ENCODE measurements at places on chromosomes 6 and 20.
A peak's percentile ranks its signal among the peaks of the same experiment; 100 is the strongest.

- DNase-seq = no peak
- no peak overlapping the region for H3K4me3 ChIP-seq
- H3K36me3 ChIP-seq = no peaks in the 10 kb centered on the region
- no peaks in the 10 kb centered on the region for H3K27me3 ChIP-seq
- no peak overlapping the region for H3K27ac ChIP-seq
- H3K4me1 ChIP-seq = no peaks in the 10 kb centered on the region
Measured at GRCh38 chr20:21812379-21812778, 106.9 kb downstream of the PAX1 start.

DNA sequence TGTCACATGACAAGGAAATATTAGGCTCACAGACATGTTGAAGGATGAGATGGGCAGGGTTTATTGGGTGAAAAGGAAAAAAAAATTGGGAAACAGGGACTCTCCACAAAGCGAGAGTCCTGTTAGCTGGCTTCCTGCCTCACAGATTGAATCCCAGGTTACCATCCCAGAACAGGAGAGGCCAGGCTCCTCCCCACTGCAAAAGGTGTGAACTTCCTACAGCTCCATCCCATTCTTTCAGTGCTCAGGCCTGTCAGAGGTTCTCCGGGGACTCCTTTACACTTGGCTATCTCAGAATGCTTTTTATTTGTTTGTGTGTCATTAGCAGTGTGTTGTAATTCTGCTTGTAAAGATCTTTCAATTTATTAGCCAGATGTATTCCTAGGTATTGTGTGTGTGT, 115.1 kb downstream of the ADTRP start:
- H3K36me3 ChIP-seq = no peaks in the 10 kb centered on the region
- H3K27ac ChIP-seq = no peak overlapping the region
- no peak for DNase-seq
- H3K4me1 ChIP-seq = no peaks in the 10 kb centered on the region

GRCh38 chr6:25927756-25928216, 2.7 kb downstream of the SLC17A2 start:
- no peaks in the 10 kb centered on the region for H3K36me3 ChIP-seq
- H3K27me3 ChIP-seq = no peaks in the 10 kb centered on the region
- H3K27ac ChIP-seq = no peak overlapping the region
- no peaks in the 10 kb centered on the region for H3K4me1 ChIP-seq
- no peak overlapping the region for H3K4me3 ChIP-seq
- DNase-seq = no peak

GRCh38 chr6:131999545-132000146, 48.5 kb upstream of the CCN2 start:
- H3K27me3 ChIP-seq = no peaks in the 10 kb centered on the region
- H3K4me1 ChIP-seq = no peaks in the 10 kb centered on the region
- H3K4me3 ChIP-seq = no peak overlapping the region

DNA sequence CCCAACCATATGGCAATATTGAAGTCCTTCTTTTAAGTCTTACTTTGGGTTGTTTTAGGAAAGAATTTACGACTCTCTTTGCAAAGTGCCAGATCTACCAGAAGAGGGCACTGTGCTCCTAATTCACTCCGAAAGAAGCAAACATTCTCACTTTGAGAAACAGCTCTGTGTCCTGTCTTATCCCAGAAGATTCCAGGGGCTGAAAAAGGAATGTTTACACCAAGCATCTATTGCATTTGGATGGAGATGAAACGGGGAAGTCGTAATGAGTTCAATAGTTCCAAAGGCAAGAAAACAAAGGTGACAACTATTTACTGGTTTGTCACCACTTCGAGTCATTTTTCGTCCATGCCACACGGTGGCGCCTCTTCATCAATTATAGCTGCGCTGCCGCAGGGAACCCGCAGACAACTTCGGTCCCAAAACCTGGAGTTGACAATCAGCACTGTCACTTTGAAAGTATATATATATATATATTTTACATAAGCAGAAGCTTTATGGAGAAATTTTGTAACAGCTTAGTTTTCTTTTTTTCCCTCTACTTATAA, 121.6 kb downstream of the MOXD1 start:
- H3K36me3 ChIP-seq = no peaks in the 10 kb centered on the region
- H3K27ac ChIP-seq = no peak overlapping the region
- H3K4me1 ChIP-seq = no peaks in the 10 kb centered on the region
- peak; percentile 75 for DNase-seq
- no peaks in the 10 kb centered on the region for H3K27me3 ChIP-seq
- H3K4me3 ChIP-seq = peak overlapping the region; percentile 77

GRCh38 chr6:97449444-97449966, 166.5 kb upstream of the MMS22L start:
- no peak for DNase-seq
- H3K4me3 ChIP-seq = no peak overlapping the region
- H3K4me1 ChIP-seq = no peaks in the 10 kb centered on the region
- no peak overlapping the region for H3K27ac ChIP-seq
- H3K36me3 ChIP-seq = no peaks in the 10 kb centered on the region
- no peaks in the 10 kb centered on the region for H3K27me3 ChIP-seq

- H3K4me1 ChIP-seq = no peaks in the 10 kb centered on the region
- no peak overlapping the region for H3K27ac ChIP-seq
- H3K4me3 ChIP-seq = no peak overlapping the region
- H3K36me3 ChIP-seq = no peaks in the 10 kb centered on the region
- no peaks in the 10 kb centered on the region for H3K27me3 ChIP-seq
Measured at GRCh38 chr6:116411284-116411623, 40.5 kb downstream of the DSE start.

DNA sequence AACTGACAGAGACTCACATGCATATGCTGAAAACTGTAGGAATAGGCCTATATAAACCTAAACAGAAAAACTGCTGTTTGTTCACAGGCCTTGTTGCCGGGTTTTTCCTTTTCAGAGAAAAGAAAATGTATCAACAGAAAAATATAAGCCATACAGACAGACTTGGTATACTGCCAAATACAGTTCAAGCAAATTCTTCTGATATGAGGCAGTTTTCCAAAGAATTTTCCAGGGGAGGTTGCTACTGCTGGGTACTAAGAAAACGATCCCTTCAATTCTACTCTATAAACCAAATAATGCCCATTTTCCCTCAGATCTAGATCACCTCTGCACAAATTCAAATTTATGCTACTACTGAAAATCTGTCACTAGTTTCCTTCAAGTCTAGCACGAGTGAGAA, 59.4 kb downstream of the ME1 start:
- no peak overlapping the region for H3K27ac ChIP-seq
- H3K4me1 ChIP-seq = no peaks in the 10 kb centered on the region

DNA sequence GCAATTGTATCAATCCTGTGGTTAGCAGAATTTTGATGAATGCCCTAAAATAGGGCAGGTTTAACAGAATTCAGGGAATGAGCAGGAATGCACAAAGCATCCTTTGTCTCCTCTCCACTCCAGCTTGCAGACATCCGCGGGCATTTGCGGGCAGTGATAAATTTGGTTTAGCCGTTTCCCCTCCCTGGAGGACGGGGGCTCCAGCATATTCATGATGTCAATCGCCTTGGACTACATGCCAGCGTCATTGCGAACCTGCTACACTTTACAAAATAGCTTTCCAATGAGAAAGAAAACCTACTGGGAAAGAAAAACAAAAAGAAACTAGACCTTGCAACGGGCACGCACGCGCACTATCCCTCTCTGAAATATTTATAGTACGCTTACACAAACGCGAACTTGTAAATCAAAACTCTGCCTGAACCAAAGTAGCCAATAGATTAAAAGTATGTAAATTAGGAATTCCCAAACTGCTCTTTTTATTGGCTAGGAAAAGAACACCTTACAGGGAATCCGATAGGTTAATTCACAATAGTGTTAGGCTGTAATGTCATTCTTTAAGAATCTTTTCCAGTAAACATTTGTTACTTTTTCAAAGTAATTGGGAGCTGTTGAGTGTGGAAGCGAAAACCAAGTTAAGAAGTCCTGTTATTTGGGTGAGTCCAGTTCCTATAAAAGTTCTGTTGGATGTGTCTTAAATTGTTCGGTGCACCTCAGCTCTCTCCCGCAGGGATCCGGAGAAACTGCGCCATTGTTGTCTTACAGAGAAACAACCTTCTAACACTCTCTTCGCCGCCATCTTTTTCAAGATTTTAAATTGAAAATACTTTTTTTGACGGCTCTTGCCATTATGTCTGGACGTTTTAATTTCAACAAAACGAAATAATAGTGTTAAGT, 136.7 kb downstream of the HFE start:
- peak overlapping the region; percentile 82 for H3K4me3 ChIP-seq
- H3K27ac ChIP-seq = peak overlapping the region; percentile 69
- H3K36me3 ChIP-seq = no peaks in the 10 kb centered on the region
- no peaks in the 10 kb centered on the region for H3K27me3 ChIP-seq
- DNase-seq = peak; percentile 74

DNA sequence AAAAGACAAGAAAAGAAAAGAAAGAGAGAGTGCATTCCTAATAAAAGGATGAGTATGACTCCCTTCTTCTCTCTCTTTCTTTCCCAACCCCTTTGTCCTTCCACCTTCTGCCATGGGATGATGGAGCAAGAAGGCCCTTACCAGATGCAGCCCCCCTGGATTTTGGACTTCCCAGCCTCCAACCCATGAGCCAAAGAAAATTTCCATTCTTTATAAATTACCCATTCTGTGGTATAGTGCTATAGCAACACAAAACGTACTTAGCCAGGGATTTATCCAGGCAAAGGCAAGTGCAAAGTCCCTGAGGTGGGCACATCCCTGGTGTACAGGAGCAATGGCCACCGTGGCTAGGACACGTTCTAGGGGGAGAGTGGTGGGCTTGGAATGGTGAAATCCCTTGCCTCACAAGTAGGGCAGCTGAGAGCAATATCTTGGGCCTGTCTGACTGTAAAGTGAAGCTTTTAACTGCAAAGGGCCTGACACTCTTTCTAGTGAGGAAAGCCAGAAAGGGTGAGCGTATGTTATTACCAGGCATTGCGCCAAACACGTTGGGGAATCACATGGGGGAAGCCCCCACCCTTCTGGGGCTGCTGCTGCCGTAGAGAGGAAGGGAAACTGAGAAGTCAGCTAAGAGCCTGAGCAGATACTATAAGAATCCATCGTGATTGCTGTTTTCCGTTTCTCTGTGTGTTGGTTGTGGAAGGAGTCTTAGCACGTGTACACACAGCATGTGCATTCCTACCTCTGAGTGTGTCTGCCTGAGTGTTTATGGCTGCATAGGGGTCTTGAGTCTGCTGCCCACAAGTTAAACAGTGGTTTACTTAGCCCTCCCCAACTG, 50.7 kb upstream of the SIRPA start:
- no peaks in the 10 kb centered on the region for H3K27me3 ChIP-seq
- H3K36me3 ChIP-seq = no peaks in the 10 kb centered on the region
- no peaks in the 10 kb centered on the region for H3K4me1 ChIP-seq
- no peak for DNase-seq
- no peak overlapping the region for H3K27ac ChIP-seq

GRCh38 chr6:158399040-158399700, 86.9 kb downstream of the TULP4 start:
- no peak overlapping the region for H3K27ac ChIP-seq
- no peak overlapping the region for H3K4me3 ChIP-seq
- DNase-seq = no peak
- no peaks in the 10 kb centered on the region for H3K4me1 ChIP-seq
- no peaks in the 10 kb centered on the region for H3K27me3 ChIP-seq

- no peak for DNase-seq
- H3K4me3 ChIP-seq = no peak overlapping the region
- no peaks in the 10 kb centered on the region for H3K27me3 ChIP-seq
- no peak overlapping the region for H3K27ac ChIP-seq
Measured at GRCh38 chr6:169783401-169783800, 32.0 kb downstream of the ERMARD start.

DNA sequence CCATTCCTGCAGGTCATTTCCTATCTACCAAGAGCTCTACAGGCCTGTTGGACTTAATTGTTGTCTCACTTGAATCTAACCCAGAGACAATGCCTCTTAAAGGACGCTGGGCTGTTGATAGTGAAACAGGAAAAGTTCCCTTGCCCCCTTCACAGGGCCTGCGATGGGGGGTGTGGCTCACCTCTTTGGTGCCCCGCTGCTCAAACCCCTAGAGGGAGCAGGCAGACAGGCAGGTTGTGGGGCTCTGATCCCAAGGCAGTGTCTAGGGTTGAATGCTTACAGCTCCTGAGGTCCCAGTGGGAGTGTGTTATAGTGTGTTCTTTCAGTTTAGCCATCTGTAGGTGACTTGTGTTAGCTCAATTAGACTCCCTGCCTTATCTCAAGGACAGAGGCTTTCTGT, 68.0 kb downstream of the OTOR start:
- no peaks in the 10 kb centered on the region for H3K36me3 ChIP-seq
- no peak for DNase-seq
- no peak overlapping the region for H3K27ac ChIP-seq
- H3K4me1 ChIP-seq = no peaks in the 10 kb centered on the region
- no peak overlapping the region for H3K4me3 ChIP-seq
- no peaks in the 10 kb centered on the region for H3K27me3 ChIP-seq

DNA sequence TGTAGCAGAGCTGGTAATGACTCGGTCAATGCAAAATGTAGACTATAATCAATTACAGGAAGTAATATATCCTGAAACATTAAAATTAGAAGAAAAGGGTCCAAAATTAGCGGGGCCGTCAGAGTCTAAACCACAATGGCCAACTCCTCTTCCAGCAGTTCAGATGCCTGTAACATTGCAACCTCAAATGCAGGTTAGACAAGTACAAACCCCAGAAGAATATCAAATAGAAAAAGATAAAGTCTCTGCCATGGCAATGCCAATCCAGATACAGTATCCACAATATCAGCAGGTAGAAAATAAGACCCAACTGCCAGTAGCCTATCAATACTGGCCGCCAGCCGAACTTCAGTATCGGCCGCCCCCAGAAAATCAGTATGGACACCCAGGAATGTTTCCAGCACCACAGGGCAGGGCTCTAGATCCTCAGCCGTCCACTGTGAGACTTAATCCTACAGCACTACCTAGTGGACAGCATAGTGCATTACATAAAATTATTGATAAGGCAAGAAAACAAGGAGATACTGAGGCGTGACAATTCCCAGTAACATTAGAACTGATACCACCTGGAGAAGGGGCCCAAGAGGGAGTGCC, 158.4 kb downstream of the GPX5 start:
- peak; percentile 52 for DNase-seq
- no peaks in the 10 kb centered on the region for H3K36me3 ChIP-seq
- H3K27ac ChIP-seq = no peak overlapping the region
- H3K4me1 ChIP-seq = peaks cover 15% of the 10 kb centered on the region
- H3K4me3 ChIP-seq = no peak overlapping the region

GRCh38 chr6:95318137-95318536, 259.2 kb upstream of the MANEA start:
- H3K27ac ChIP-seq = no peak overlapping the region
- no peak overlapping the region for H3K4me3 ChIP-seq
- no peaks in the 10 kb centered on the region for H3K27me3 ChIP-seq
- no peak for DNase-seq
